T-helper 9 cell (primary cell): ENCODE measurements at places on chromosomes 2 and 18.

DNA sequence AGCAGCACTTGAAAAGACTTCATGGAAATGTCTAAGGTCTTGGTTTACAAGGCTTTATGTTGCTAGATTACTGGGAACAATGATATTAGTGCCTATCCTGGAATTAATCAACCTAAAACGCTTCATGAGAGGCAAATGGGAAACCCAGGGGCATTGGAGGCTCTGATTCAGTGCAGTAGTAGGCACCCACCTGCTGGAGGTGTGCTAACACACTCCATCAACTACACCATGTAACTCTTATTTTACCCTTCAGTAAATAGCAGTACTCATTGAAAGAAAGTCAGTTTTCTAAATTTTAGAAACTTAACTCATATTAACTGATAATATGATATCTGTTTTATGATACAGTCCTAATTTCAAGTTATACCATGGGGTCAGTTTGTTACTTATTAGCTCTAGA is 17.4 kb upstream of the HNRNPA3 start:
- no peak for DNase-seq

DNA sequence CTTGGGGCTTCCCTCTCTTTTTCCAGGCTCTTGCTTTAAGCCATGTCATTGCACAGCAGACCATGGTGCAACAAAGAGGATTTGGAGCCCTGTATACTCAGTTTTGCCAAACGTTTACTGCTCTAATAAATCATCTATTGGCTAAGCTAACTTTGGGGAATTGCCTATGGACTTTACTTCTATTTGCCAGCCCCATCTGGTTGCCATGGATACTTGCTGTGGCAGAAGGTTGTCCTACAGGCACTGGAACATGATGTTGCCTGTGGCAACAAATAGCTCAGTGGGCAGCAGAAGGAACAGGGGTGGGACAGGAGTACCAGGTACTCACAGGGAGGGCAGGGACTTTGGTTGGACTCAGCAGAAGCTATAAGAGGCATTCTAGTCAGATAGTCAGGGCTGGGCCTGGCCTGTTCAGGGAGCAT is 129.7 kb downstream of the CCDC85A start:
- DNase-seq: no peak

GRCh38 chr2:157822993-157823392 is 53.1 kb downstream of the ACVR1 start:
- DNase-seq: no peak

DNA sequence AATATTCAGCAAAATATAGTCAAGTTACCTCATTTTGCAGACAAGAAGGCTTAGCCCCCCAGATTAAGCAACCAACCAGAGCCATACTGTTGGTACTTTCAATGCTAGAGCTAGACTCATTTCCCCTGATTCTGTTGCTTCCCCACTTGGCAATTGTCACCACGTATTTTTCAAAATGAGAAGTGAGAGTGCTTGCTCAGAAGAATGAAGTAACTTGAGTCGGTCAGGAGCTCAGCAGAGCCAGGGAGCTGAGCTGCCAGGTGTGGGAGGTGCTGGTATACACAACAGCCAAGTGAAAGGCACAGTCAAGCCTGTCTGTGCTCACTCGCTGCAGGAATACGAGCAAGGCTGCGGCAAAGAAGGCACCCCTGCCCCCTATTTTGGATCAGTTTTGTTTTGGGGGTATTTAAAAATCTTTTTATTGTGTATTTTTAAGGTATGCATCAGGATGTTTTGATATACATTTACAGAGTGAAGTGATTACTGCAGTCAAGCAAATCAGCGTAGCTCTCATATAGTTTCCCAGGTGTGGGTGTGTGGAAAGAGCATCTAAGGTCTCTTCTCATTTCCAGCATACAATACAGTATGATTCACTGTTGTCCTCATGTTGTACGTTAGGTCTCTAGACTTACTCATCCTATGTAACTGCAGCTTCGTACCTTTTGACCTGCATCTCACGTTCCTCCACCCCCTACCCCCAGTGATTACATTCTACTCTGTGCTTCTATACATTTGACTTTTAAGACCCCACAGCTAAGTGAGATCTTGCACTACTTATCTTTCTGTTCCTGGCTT is 62.4 kb downstream of the MRPS9 start:
- no peak for DNase-seq

DNA sequence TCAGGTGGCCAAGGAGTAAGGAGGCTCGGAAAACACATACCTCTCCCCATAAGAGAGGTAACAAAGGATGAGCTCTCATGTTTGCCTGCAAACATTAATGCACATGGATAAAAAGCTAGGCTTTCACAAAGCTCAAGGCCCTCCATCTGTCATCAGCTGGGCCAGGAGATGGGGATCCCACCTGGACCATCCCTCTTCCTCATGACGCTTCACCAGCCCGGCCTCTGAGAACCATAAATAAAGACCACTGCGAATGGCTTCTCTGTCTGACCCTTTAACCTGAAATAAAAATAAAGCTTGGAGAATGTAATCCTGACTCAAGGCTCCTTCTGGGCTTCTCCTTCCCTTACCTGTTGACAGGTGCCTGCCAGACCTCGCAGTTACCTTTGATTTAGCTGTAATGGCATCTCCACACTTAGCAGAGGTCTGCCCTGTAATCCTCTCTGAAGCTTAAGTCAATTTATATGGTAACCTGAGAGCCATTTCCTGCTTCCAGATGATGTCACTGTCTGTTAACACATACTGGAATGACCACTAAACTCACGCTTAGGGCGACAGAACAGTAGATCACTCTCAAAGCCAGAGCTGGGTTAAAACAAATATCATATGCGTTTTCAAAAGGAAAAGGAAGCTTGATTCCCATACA is 29.3 kb upstream of the FOXI3 start:
- DNase-seq: no peak

DNA sequence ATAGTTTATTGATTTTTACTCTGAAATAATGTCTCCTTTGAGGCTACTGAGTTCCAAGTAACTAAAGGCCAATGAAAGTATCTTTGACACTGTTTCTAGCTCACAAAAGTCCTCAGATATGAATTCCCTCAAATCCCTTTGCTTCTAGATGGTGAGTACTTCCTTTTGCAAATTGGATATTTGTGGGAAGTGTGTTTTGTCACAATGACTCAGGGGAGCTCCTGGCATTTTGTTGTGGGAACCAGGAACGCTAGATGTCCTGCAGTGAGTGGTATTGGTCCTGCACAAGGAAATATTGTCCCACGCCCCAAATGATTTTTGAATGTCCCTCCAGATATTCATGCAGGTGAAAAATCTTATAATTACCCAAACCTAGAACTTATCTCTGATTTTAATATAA is 24.3 kb downstream of the TACR1 start:
- no peak for DNase-seq

- no peak for DNase-seq
Observed at GRCh38 chr2:203559641-203560040, 24.5 kb upstream of the RAPH1 start.

DNA sequence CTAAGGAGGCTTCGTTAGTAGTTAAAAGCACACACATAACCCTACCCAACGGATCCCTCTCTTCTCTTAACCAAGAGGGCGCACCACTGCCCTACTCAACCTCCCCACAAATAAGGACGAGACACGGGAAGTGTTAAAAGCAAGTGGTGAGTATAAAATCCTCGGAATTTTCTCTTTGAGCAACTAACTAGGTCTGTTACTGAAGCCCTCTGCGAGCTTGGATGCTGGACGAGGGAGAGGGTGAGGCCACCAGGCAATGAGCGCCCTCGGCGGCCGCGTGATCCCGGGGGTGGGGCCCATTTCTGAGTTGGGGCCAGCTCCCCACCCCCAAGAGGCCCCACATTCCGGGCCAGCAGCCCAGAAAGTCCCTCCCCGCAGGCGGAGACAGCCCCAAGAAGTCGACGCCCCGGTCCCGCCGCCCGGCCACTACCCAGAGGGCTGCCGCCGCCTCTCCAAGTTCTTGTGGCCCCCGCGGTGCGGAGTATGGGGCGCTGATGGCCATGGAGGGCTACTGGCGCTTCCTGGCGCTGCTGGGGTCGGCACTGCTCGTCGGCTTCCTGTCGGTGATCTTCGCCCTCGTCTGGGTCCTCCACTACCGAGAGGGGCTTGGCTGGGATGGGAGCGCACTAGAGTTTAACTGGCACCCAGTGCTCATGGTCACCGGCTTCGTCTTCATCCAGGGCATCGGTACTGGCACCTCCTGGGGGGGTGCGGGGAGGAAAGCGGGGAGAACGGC is at the start of gene CYBRD1:
Gene CYBRD1 (plus strand): TSS at position 423 of the 736 bp plus-strand sequence. CDS start 72 bp downstream, at position 495.
- DNase-seq: no peak

- no peak for DNase-seq
Observed at GRCh38 chr2:234491281-234491680, 5.6 kb downstream of the ARL4C start.

GRCh38 chr2:222707689-222708273 is 36.3 kb downstream of the MOGAT1 start:
- no peak for DNase-seq

DNA sequence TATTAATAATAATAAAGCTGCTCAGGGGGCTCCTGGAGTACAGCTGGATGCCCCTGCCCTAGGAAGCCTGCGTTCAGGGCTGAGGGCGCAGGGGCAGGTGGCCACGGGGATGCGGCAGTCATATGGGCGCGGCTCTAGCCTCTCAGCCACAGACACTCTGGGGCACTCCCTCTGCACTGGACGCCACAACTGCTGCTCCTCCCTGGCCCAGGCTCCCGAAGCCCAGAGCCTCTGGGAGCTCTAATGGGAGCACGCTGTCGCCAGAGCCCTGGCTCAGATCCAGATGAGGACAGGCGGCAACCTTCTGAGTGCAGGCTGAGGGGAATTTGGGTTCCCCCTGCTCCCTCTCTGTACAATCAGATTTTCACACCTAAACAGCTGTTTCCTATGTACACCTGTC is 93.6 kb downstream of the MTCL1 start:
- DNase-seq: no peak

DNA sequence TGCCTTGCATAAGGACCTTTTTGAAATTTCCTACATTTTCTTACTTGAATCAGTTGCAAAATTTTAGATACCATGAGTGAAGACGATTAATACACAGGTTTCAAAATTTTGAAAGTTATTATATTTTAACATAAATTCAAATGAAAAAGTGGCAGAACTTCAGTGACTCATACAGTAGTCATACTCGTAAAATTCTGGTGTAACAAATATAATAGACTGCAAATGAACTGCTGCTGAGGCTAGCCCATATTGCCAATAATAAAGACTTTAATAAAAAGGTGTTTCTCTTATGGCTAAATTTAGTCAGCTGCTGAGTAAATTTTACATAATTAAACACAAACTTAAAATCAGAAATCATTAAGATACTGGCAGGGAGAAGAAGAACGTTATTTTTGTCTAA is 36.9 kb downstream of the MSH6 start:
- DNase-seq: no peak

DNA sequence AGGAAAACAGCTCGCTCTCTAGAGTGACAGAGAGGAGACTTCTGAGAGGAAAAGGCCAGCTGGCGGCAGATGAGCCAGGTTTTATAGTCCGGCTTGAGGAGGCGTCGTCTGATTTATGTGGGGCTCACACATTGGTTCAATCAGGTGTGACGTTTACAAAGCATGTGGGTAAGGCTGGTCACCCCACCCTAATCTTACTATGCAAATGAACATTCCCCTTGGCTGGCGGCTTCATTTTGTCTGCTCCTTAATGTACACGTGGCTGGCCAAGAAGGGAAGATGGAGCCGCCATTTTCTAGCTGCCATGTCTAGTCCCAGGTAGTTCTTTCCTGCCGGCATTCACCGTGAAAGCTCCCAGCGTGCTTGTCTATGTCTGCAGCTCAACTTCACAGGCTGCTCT is 299.1 kb upstream of the SPRED2 start:
- DNase-seq: no peak

DNA sequence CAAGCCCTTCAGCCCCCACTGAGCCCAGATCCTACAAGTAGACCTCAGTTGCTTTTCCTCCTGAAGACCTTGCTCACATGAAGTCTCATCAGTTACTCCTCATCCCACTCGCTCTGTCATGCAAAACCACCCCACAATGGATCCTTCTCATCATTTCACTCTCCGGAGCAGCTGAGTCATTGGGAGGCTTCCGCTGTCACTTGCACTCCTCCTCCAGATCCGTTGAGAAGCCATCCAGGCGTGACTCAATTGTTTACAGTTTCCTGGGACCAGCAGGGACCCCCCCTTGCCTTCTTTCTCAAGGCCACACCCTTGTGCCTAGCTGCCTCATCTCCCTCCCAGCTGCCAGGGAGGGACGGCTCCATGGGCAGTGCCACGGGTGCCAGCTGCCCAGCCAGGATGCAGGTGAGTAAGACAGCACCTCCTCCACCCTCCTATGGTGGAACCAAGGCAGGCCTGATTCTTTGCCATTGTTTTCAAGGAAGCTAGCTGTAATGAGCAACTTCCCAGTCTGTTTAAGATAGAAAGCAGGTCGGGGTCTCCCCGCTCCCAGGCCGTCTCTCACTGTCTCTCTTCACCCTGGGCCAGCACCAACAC is 16.3 kb downstream of the GPR55 start:
- DNase-seq: no peak

GRCh38 chr2:212259226-212259625 is 279.4 kb downstream of the ERBB4 start:
- DNase-seq: no peak
